ENCODE measurements at places on chromosomes 16 and 17. TPM values are rescaled to one million over a fixed set of nuclear protein-coding genes. Genes with fewer than 3 reads are reported as not detected.

PITPNM3 gene
- polyA plus RNA-seq: not detected

GPR139 gene
- polyA plus RNA-seq: not detected

GRAPL gene
- 10.1 TPM for polyA plus RNA-seq

CCDC200 gene
- 3.0 TPM for polyA plus RNA-seq

SOST gene
- not detected for polyA plus RNA-seq

TBX6 gene
- polyA plus RNA-seq: not detected

PAQR4 gene
- polyA plus RNA-seq: 1.9 TPM

CCL16 gene
- not detected for polyA plus RNA-seq

THRA gene
- 4.6 TPM for polyA plus RNA-seq

CRYBA1 gene
- polyA plus RNA-seq: not detected

GNAO1 gene
- polyA plus RNA-seq: 0.58 TPM

CD300LF gene
- not detected for polyA plus RNA-seq

CIITA gene
- 173 TPM for polyA plus RNA-seq

TP53TG3F gene
- not detected for polyA plus RNA-seq

DOC2B gene
- not detected for polyA plus RNA-seq

PLEKHG4 gene
- polyA plus RNA-seq: 0.65 TPM

KRTAP1-5 gene
- not detected for polyA plus RNA-seq
